ENCODE measurements at places on chromosomes 3 and 15.
A peak's percentile ranks its signal among the peaks of the same experiment; 100 is the strongest.

DNA sequence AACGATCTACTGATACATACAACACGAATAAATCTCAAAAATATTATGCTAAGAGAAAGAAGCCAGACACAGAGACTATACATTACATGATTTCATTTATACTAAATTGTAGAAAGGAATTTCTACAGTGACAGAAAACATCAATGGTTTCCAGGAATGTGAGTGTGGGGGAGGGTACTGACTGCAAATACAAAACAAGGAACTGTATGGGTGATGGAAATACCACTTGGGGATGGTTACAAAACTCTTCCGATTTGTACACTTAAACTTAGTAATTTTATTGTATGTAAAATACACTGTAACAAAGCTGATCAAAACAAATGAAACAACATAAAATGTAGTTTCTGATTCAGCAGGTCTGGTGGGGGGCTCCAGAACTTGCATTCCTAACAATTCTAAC is 45.8 kb upstream of the IP6K2 start:
- no peak for DNase-seq

DNA sequence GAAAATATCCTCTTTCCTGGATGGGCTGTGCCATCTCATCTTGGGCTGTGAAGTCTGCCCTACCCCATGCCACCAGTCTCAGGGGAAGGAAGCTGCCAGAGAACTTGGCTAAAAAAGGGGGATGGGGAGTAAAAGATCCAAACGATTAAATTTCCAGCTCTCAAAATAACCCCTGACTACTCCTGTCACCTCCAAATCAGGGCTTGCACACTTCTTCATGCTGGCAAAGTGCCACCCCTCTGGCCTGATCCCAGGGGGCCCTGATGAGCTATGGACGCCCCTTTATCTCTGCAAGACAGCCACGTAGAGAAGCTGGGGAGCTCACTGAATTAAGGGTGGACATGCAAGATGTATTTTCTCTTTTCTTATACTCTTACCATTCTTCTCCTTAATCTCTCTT is 1.2 kb upstream of the MLF1 start:
- DNase-seq, result no peak

DNA sequence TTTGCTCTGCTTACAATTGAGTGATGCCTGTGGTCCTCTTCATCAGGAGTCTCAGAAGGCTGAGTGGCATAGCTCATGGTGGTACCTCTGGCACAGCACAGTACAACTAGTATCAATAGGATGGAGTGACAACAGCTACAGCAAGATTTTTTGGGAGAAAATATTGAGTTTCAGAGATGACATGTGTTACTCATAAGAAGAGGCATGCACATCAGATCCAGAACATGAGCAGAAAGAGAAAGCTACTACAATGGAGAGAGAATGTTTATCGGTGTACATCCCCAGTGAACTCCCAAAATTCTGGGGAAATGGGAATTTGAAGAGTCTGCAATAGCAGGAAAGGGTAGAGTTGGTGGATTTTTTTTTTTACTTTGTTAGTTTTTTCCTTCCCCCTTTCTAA is 130.5 kb upstream of the MB21D2 start:
- no peak for DNase-seq

DNA sequence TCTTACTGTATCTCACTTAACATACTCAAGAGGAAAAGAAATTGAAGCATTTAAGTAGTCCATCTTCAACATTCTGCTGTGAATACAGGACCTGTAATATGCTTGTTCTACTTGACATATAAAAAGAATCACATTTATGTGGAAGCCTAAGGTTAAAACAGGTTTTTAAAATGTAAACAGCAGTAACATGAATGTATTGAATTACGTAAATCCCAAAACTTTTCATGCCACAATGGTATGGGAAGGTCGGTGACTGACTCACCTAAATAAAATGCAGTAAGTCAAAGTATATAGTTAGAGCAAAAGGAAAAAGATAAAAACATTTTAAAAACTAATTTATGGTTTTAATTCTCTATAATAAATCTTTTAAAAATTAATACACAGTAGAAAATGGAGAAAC is 115.7 kb upstream of the TJP1 start:
- DNase-seq, result no peak

- DNase-seq, result no peak
Observed at GRCh38 chr15:95129574-95129973, 898.2 kb downstream of the MCTP2 start.

GRCh38 chr3:82143661-82144412 is 382.4 kb upstream of the GBE1 start:
- DNase-seq, result no peak

DNA sequence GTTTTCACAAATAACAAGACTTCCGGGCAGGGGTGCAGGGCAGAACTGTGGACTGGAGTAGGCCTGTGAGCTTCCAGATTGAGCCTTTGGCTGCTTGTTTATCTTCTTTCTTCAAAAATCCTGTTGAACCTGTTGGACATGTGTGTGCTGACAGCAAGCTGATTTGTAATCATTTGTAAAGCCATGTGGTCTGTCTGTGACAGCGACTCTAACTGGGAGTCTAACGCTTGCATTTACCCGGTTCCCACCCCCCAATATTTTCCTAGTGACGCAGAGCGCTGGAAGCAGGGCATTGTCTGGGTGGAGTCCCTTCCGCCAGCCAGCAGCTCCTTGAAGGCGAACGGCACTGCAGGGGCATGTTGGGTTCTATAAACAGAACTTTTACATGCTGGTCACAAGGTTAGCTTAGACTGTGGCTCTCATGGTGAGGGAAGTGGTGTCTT is 85.7 kb upstream of the MYZAP start:
- DNase-seq, result no peak

- no peak for DNase-seq
Observed at GRCh38 chr15:30008156-30008555, 74.6 kb upstream of the GOLGA8J start.

DNA sequence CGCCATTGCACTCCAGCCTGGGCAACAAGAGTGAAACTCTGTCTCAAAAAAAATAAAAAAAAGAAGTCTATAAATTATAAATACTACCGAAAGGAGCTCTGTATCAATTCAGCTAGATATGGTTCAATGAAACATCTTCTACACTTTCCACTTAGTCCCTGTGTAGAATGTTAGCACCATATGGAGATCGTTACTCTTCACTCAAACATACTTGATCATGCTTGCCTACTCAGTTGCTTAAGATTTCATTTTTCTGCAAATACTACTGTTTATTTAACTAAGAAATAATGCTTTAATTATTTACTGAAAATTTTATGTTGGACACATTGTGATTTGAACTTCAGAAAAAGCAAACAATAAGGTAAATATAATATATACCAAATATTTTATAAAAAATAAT is 17.1 kb upstream of the NANOGP8 start:
- DNase-seq, result no peak

GRCh38 chr15:40342416-40343320 is 1.9 kb upstream of the CCDC9B start:
- DNase-seq, result no peak

DNA sequence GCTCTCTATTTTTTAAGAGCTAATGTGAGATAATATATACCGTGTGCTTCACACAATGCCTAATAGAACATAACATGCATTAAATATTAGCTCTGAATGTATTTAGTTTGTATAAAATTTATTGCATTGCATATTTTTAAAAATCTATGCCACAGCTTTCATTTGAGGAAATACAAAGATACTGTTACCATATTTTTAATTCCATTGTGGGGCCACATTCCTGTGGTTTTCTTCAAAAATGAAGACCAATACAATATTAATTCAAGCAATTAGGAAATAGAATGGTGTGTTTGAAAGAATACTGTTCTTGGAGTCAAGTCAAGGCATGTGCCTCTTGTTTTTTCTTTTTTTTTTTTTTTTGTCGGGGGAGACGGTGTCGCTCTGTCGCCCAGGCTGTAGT is 95.4 kb upstream of the CADPS start:
- no peak for DNase-seq

DNA sequence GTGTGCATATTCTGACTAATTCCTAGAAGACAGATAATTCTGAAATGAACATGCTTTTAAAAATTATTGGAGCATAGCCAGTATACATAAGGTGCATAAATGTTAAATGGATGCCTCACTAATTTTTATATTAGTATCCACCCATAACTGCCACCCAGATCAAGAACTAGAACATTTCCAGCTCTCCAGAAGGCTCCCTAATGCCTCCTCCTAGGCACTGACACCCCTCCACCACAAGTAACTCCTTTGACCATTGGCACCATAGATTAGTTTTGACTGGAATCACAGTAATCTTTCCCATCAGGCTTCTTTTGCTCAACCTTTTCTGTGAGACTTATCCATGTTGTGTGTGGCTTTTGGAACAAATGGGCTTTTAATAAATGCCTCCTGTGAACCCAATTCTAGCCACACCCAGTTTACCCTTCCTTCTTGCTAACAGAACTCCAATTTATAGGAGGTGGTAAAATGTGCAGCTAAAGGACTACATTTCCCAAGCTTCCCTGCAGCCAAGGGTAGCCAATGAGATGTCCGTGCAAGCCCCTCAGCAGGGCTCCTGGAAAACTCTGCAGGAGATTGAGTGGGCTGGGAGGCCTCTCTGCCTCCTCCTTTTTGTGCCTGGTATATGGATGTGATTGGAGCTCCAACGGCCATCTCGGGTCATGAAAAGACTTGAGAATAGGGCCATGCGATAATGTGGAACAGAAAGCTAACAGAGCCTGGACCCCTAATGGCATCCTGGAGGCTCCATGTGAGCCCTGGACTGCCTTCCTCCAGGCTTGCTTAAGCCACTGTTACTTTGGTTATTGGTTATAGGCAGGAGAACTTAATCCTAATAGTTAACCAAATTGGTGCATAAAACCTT is 322.6 kb upstream of the TLE3 start:
- DNase-seq, result no peak

GRCh38 chr3:15342945-15343344 is 10.6 kb upstream of the SH3BP5 start:
- DNase-seq, result no peak

DNA sequence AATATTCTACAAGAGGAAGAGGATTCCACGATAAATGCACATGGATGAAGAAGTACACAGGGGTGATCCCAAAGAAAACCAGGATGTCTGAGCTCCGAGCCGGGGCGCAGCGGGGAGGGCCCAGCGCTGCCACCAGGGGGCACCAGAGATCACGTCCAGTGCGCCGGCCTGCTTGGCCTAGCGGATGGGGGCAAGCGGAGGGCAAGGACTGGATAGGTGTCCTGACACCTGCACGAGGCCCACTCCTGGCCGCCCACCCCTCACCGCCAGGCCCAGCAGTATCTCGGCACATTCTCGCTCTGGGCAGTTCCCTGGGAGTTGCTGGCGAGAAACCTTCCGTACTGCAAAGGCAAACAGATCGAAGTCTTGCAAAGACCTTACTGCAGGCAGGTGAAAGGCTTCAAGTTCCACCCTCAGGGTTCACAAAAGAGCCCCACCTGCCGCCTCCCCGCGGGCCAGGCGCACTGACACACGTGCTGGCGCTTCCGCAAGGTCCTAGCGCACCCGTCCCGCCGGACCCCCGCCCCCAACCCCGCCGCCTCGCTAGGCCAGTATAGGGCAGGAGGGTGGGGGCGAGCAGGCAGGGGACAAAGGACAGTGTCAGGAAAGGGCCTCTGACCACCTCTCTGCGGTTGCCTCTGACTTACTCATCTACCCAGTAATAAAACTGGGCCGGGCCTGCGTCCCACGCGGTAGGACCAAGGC is 3.3 kb downstream of the ANKRD63 start:
- DNase-seq, result peak; percentile 66

GRCh38 chr3:9951598-9951961 is 628 bp downstream of the PRRT3 start:
- no peak for DNase-seq
